GM12864 (cell line): ENCODE measurements at places on chromosomes 13 and 19.

DNA sequence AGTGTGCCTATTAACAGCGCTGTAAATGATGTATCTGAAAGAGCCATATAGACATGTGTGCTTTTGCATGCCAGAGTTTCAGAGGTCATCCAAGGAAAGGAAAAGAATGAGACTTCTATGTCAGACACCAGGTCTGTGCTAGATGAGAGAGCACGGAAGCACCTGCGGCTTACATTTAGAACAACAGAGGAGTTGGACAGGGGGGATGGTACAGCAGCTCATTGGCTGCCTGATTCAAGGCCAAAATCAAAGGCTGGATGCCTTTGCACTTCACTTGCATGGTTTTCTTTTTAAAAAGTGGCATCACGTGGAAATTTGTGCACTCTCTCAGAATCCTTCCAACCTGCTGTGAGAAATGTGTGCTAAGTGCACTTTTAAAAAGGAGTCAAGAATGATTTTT lies 32.8 kb upstream of the AMER2 start:
- no peak for DNase-seq

GRCh38 chr19:48629297-48629598 lies 7.9 kb downstream of the DBP start:
- no peak for DNase-seq

- no peak for DNase-seq
These were observed 136.3 kb upstream of the UFM1 start for GRCh38 chr13:38213314-38213713.

DNA sequence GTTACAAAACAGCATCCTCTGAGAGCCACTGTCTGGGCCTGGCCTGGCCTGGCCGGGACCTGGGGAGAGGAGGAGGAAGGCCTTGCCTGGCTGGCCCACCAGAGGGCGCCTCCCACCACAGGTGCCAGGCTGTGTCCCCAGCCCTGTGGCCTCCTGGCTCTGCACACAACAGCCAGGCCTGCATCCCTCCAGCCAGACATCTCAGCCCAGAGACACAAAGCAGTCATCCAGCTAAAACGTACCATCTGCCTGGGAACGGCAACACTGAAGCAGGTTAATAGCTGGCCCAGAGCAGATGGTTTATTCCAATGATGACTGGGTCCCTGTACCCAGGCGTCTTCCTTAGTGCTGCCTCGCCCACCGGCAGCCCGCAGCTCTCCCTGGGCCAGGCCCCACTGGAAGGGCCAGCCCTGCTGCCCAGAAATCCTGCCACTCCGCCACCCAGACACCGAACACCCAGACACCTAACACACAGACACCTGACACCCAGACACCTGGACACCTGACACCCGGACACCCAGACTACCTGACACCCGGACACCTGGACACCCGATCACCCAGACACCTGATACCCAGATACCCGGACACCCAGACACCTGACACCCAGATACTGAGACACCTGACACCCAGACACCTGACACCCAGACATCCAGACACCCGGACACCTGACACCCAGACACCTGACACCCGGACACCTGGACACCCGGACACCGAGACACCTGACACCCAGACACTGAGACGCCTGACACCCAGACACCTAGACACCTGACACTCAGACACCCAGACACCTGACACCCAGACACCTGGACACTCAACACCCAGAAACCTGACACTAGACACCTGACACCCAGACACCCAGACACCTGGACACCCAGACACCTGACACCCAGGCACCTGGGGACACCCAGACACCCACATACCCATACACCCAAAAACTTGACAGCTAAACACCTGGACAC lies 20.1 kb downstream of the C19orf12 start:
- no peak for DNase-seq

DNA sequence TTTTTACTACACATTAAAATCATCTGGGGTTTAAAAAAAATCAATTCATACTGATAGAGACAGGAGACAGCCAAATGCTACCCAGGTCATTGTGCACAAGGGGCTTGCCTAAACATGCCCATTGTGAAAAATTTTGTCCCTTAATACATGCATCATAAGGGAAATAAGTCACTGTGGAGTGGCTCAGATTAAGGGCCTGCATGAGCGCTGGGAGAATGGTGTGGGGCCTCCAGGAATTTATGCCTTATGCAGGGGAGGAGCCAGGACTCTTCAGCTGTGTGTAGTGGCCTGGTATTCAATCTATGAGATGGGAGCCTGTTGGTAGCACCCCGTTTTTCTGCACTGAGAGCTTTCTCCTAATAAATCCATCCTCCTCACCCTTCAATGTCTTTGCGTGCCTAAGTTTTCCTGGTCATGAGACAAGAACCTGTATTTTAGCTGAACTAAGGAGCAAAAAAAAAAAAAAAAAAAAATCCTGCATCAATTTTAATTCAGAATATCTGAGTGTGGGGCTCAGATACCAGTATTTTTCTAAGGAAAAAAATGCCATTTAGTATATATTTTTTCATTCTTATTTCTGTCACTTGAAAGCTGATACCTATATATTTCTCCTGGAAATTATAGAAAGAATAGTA lies 997.6 kb upstream of the ATXN8OS start:
- DNase-seq: no peak

DNA sequence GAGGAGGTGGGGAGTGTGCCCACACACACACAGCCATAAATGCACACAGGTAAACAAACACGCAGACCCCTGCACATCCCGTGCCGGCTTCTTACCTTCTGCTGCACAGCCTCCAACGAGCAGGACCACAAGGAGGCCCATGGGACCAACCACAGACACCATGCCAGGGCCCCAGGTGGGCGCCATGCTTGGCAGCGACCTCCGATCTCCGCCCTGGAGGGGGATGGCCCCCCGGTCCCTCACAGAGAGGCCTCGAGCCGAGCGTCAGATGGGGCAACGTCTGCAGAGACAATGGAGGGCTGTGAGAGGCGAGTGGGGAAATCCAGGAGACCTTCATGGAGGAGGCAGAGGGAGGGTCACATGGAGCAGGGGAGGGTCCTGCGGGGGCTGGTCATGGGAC lies 54.7 kb downstream of the PTPRS start:
- DNase-seq: no peak

GRCh38 chr13:97715763-97716162 lies 237.7 kb upstream of the IPO5 start:
- no peak for DNase-seq
